ENCODE measurements at places on chromosomes 3 and 15.

DNA sequence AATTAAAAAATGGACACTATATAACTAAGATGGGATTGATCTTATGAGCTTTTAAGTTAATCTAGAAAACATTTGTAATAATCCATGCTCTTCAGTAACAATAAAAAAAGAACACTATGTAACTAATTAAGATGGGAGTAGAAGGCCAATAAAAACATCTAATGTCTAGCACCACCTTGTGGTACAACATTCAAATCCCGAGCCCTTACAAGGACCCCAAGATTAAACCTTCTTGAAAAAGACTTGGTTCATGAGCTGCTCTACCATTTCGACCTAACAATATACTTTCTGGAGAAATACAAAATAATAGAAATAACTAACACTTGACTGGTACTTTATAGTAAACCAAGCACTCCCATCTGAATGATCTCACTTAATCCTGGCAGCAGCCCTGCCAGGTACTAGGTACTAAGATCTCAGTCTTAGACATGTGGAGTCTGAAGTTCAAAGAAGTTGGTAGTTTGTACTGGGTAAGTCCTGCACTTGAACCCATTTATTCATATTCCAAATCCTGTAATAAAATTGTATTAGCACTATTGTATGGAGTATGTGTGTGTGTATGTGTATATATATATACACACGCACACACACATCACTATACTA, 21.8 kb downstream of the METTL6 start:
- DNase-seq: peak; percentile 38

DNA sequence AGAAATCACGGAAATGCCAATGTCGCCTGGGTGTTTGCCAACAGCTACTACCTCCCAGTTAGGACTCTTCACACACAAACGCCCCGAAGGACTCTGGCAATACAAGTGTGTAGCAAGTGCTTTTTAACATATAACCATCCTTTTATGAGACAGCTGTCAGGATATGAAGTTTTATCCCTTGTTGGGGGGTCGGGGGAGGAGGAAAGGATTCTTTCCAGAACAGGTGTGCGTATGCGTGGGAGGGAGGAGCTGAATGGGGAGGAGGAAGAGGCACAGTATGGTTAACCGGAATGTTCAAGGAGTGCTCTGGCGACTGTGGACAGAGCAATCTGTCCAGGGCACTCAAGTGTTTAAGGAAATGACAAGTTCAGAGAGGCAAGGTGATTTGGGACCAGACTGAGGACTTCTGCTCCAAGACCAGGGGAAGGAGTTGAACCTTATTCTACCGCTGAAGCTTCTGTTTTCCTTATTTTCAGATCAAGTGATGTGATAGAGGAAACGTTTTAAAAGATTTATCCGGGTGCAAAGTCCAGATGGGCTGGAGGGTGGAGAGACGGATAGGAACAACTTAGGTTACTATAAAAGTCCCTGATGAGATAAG, 1.3 kb downstream of the TSPAN3 start:
- no peak for DNase-seq

- no peak for DNase-seq
Measured at GRCh38 chr15:32844118-32844711, 126.4 kb downstream of the GREM1 start.

- no peak for DNase-seq
Measured at GRCh38 chr3:129605203-129605921, 1.1 kb downstream of the PLXND1 start.

- DNase-seq: no peak
Measured at GRCh38 chr3:107260207-107260606, 117.0 kb upstream of the CCDC54 start.

- DNase-seq: no peak
Measured at GRCh38 chr3:144295613-144296012, 324.0 kb downstream of the DIPK2A start.

- no peak for DNase-seq
Measured at GRCh38 chr15:79948095-79948695, 22.8 kb downstream of the BCL2A1 start.

- no peak for DNase-seq
Measured at GRCh38 chr3:172132159-172132586, 92.8 kb downstream of the FNDC3B start.

GRCh38 chr15:86165265-86166211, 85.9 kb downstream of the AGBL1 start:
- DNase-seq: no peak

- no peak for DNase-seq
Measured at GRCh38 chr3:184868477-184868876, 56.5 kb downstream of the VPS8 start.

GRCh38 chr15:70127288-70127746, 29.6 kb upstream of the TLE3 start:
- DNase-seq: no peak

GRCh38 chr3:183895296-183895695, 10.6 kb upstream of the PARL start:
- peak; percentile 77 for DNase-seq

DNA sequence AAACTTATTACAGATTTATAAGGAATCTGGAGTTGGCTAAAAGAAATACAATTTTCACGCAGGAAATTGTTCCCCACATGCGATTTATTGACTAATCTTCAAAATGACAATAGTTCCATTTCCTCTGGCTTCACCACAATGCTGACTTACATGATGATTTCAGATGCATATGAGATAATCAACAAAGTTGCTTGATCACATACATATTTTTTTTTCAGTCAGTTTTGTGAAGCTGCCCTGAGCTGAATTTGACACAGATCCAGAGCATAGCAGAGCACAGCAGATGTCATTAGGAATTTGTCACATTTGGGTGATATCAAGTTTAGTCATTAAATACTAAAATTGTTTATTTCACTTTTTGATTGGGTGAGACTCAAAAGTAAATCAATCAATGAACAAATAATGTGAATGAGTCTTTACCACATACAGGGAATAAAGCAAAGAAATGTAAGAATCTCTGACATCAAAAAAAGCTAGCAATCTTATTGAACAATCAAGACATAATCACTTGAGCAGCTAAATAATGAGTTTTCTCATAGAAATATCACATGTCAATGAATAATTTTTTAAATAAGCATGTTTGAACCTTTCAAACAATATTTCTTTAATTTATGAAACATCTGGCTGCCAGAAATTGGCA, 18.3 kb downstream of the CPB1 start:
- no peak for DNase-seq

- DNase-seq: no peak
Measured at GRCh38 chr3:171333784-171334464, 126.3 kb downstream of the TNIK start.

Data from HTR-8/SVneo (cell line).